Fibroblast of skin of right quadriceps (primary cell): ENCODE measurements at places on chromosomes 2 and 18.

DNA sequence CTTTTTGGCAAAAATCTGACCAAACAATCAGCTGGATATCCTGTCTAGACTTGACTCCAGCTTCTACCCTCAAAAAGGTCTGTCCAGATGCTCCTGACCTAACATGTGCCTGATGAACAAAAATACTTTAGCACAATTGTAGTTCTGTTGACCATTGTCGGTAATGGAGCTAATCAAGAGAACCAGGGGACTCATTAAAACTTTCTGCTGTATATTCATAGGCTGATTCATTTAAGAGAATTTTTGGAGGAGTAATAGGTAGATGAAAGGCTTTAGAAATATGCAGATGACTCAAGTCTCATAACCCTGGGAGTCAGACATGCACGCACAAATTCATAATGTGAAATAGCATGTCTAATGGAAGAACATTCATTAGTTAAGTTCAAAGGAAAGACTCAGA lies 514.2 kb downstream of the TXNL1 start:
- DNase-seq = peak; percentile 92

DNA sequence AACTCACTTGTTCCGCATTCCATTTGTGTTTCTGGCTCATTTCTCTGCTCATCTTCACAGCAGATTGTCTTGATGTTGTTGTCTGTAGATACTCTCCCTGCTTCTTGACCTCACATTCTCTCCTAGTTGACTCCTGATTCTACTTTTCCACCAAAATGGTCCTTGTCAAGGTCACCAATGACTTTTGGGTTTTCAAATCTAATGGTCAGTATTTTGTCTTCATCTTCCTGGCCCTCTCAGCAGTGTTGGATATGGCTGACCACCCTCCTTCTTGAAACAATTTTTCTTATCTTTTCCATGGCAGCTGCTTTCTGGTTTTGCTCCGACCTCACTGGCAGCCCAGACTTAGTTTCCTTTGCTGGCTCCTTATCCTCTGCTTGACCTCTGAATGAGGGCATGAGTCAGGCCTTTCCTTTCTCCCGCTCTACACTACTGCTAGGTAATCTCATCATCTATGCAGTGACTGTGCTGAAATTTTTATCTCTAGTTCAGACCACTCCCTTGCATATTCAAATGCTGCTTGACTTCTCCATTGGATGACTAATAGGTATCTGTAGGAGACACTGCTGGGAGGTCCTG lies 386.6 kb upstream of the SPRED2 start:
- DNase-seq = no peak

DNA sequence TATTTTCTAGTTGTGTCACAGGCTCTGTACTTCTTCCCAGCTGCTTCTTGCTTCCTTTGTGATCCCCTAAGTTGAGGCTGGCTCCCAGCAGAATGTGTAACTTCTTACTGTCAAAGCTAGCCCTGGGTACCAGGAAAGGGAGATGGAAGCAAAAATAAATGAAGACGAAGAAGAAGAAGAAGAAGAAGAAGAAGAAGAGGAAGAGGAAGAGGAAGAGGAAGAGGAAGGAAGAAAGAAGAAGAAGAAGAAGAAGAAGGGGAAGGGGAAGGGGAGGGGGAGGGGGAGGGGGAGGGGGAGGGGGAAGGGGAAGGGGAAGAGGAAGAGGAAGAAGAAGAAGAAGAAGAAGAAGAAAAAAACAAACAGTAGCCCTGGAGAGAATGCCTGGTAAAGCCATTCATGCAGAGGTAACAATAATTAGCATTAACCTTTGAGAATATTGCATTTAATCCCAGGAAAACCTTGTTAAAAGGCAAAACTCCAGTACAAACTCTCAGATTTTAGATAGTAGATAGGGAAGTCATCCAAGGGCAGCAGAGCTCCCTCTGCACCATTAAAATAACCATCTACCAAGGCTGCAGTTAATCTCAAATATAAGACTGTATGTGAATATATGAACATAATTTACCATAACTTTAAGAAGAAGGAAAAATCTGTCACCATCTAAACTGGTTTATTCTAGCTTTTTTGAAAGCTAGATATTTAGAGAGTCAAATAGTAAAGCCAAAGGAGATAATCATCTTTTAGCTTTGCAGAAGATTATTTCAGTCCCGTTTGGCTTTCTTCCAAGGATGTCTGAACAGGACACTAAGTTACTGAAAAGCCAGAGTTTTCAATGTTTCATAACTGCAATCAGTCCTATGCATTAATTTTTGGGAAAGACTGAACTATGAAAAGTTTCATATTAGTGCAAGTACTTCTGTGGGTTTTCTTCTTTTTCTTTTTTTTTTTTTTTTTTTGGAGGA lies 44.3 kb upstream of the FBXO11 start:
- no peak for DNase-seq

DNA sequence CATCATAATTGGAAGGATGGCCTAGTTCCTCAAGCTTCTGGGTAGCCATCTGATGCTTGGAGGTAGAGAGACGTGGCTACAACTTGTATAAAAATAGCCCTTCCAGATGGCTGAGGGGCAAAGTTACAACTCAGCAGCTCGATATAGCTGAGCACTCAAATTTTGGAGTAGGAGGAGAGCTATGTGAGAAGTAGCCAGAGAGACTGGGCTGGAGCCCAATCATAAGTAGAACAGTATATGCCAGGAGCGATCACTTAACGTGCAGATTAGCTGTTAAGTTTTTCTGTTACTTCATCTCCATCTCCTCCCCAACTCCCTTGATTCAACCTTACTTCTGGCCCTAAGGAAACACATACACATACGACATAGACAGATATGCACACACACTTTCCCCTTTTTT lies 28.8 kb downstream of the CNRIP1 start:
- DNase-seq = no peak

DNA sequence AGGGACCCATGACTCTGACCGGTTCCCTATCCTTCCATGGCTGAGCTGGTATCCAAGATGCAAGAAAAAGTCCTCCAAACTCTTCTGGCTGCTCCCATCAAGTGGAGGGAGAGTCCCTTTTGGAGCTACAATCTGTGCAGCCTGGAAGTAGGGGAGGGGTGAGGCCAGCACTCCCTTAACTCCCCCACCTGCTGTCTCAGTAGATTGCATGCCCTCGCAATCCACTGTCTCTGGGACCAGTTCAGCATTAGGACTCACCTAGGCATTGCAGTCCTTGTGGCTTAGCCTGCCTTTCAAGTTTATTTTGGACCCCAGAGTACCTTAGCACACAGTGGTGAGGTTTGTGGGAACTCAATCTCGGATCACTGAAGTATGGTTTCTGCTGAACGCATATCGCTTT lies 14.2 kb upstream of the FMNL2 start:
- DNase-seq = no peak

GRCh38 chr2:175792881-175793280 lies 209.2 kb downstream of the LNPK start:
- DNase-seq = no peak

DNA sequence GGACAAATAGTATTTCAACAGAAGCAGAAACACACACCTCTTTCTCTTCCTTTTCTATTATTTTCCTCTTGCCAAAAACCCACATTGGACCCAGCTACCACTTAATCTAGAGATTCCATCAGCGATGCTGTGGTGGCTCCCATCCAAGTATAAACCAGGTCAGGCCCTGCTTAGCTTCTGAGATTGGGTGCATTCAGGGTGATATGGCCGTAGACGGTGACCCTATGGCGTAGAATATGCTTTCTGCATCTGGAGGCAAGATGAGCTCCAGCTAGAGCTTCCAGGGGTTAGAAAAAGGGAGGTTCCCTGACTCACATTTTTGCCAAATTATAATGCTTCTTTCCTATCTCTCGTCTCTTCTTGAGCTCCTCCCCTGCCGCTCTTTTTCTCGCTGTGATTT lies 66.5 kb downstream of the TNP1 start:
- no peak for DNase-seq

GRCh38 chr18:77006305-77007175 lies 126.0 kb downstream of the MBP start:
- no peak for DNase-seq

DNA sequence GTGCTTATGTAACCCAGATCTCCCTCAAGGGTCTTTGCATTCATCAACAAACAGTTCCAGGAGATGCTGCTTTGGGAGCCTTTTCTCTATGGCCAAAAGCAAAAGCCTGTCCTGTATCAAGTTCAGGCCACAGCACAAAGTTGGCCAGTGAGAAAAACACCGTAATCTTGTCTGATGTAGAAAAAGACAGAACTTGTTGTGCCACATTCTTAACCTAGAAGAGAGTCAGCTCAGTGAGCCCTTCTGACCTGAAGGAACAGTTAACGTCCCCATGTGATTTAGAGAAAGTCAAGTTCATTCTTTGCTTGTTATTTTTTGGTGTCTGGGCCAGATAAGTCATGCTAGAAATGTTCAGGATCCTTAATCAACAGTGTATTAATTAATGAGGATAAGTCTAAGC lies 7.8 kb upstream of the CNDP1 start:
- DNase-seq = no peak

DNA sequence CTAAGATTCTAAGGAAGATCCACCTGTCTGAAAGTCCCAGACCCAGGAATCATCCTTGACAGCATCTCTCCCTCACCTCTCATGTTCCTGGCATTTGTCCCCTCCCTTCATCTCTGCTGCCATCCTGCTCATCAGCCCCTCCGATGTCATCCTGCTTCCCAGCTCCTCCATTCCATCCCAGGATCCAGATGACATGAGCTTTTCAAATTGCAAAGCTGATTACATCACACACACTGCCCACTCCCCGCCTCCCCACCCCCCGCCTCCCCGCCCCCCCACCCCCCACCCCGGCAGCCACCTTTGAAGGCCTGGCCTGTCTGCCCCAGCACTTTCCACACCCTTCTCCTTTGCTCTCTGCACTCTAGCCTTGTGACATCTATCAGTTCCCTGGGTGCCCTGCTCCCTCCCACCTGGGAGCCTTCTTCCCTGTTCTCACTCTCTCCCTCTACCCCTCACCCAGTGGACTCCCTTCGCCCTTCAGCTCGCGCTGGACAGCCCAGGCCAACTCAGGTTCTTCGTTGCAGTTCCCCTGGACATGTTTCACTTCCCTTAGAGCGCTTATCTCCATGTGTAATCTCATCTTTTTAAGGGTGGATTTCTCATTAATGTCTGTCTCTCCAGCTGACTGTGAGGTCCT lies 61.6 kb downstream of the DNMT3A start:
- DNase-seq = no peak

GRCh38 chr18:8084160-8084559 lies 517.0 kb downstream of the PTPRM start:
- peak; percentile 58 for DNase-seq

GRCh38 chr2:239611222-239611795 lies 210.5 kb upstream of the HDAC4 start:
- DNase-seq = no peak

- no peak for DNase-seq
Measured at GRCh38 chr2:121211689-121212151, 73.3 kb downstream of the TFCP2L1 start.

- no peak for DNase-seq
Measured at GRCh38 chr2:75356865-75357264, 157.5 kb upstream of the TACR1 start.

DNA sequence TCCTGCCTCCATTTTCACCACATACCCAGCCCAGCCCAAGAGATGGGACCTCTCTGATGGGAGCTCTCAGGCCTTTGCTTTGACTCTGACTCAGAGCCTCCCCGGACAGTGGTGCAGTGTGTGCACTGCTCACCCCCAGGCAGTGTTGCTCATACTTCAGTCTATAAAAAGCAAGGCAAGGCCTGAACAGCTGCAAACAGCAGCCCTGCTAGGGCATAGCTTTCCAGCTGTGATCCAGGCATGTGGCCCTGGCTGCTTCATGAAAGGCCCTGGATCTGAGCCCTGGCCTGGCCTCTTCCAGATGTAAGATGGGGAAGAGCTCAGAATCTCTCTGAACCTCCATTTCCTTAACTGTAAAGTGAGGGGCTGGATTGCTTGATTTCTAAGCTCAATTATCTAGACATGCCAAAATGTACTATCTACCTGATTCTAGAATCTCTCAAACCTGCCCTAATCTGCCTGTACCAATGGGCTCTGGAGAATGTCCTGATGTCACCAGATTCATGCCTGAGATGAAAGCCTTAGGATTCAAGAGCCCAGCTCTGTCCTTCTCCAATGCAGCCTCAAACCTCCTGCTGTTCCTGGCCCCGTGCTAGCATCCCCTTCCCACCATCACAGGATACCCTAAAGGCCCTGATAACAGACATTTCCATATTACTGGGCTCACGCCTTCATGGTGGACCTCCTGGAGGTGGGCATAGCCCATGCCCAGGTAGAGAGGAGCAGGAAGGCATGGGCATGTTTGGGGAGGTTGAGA lies 206.9 kb downstream of the ARL4C start:
- DNase-seq = peak; percentile 74

DNA sequence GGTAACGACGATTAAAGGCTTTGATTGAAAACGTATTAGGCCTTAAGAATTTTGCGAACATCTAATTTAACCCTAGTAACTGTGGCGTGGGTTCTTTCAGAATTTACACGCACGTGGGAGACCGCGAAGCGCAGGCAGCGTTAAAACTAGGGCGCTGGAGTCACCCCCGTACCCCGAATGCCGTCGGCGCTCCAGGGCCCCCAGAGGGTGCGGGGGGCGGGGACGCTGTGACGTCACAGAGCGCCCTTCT lies 673 bp upstream of the SMCHD1 start:
- DNase-seq = no peak

DNA sequence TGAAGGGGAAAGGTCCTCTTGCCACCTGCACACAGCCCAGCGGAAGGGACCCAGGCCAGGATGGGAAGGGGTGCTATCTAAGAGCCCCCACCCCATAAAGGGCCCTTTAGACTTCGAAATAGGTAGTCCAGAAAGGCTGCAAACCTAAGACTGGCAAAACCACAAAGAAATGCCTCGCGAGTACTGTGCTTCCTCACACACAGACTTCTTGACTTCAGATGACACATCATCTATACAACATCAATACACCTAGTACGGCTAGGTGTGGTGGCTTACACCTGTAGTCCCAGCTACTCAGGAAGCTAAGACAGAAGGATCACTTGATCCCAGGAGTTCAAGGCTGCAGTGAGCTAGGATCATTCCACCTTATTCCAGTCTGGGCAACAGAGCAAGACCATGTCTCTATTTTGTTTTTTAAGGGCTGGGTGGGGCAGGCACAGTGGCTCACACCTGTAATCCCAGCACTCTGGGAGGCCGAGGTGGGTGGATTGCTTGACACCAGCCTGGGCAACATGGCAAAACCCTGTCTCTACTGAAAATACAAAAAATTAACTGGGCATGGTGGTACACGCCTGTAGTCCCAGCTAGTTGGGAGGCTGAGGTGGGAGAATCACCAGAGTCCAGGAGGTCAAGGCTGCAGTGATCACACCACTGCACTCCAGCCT lies 125.8 kb downstream of the CABLES1 start:
- DNase-seq = no peak
